ENCODE measurements at places on chromosomes 5 and 9. TPM values are rescaled to one million over a fixed set of nuclear protein-coding genes. Genes with fewer than 3 reads are reported as not detected.

- DNase-seq, result no peak
These were observed 1215.7 kb downstream of the MAT2B start for GRCh38 chr5:164721116-164721515.

DNA sequence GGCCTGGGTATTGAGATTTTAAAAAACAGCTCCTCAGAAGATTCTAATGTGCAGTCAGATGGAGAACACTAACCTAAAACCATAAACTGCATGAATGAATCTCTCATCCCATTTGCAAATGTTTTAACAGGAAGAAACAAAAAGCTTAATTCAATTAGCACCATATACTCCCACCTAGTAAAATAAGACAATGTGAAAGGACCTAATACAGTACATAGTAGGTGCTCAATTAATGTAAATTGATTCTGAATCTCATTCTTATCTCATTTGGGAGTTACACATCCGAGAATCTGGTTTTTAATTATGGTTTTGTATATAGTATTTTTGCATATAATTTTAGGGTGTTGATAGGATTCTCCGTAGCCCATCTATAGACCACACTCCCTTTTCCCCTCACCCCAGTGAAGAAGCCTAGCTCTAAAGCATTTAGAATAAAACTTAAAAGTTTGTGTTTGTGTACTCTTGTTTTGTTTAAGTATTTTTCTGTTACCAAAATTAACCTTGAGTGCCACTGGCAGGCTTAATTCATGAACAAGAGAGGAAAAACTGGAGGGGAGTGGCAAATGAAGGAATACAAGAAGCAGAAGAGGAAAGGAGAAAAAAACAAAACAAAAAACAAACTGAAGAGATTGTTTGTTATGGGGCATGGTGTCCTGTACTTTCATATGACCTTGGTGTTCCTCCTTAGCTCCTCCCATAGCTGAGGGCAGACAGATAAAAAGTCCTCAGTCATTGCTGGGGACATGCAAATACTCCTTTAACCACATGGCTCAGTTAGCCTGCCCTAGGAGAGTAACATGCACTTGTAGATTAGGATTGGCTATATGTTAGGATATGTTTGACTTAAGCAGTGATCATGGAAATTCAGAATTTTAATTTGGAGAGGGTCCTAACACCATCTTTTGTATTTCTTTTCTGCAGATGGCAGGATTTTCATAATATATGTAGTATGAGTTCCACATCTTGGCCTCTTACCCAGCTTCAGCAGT is 1.2 kb downstream of the RNF14 start:
- DNase-seq, result no peak

DNA sequence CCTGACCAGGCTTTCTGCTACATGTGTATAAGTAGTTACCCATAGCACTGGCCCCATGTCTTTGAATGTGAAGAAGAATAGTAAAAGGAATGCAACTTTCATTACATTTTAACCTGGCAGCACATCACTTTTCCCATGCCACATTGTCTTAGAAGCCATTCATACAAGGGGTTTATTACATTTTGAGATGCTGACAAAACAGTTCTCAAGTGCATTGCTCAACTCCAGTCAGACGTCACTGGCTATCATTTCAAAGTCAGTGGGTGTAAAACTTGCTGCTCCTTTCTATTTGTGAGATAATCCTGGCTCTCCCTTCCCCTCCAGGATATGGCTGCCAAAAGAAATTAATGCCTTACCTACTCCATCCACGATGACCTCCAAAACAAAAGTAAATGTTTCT is 97.0 kb upstream of the VCAN start:
- DNase-seq, result peak; percentile 67

DBN1 gene
- total RNA-seq, result 122 TPM

GRCh38 chr5:54186912-54187445 is 123.4 kb downstream of the ARL15 start:
- DNase-seq, result no peak

DNA sequence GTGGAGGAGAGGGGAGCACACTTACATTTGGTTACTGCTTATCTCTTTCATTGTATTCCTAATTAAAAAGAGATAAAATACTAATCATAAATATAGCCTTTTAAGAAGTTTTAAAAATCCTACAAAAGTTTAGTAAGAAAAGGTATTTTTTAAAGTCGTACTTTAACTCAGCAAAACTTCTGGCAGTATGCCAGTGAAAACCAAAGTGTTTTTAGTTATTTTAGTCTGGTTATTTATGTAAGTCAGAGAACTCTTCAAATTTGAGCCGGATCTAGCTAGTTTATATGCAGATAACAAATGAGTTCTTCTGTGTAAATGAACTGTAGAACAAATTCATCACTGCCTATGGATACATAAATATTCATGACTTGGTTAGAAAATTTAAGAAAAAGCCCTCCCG is 36.5 kb upstream of the ANKDD1B start:
- peak; percentile 18 for DNase-seq

SHLD3 gene
- 3.9 TPM for total RNA-seq

GRCh38 chr5:67425514-67425913 is 228.9 kb upstream of the CD180 start:
- DNase-seq, result peak; percentile 16

DNA sequence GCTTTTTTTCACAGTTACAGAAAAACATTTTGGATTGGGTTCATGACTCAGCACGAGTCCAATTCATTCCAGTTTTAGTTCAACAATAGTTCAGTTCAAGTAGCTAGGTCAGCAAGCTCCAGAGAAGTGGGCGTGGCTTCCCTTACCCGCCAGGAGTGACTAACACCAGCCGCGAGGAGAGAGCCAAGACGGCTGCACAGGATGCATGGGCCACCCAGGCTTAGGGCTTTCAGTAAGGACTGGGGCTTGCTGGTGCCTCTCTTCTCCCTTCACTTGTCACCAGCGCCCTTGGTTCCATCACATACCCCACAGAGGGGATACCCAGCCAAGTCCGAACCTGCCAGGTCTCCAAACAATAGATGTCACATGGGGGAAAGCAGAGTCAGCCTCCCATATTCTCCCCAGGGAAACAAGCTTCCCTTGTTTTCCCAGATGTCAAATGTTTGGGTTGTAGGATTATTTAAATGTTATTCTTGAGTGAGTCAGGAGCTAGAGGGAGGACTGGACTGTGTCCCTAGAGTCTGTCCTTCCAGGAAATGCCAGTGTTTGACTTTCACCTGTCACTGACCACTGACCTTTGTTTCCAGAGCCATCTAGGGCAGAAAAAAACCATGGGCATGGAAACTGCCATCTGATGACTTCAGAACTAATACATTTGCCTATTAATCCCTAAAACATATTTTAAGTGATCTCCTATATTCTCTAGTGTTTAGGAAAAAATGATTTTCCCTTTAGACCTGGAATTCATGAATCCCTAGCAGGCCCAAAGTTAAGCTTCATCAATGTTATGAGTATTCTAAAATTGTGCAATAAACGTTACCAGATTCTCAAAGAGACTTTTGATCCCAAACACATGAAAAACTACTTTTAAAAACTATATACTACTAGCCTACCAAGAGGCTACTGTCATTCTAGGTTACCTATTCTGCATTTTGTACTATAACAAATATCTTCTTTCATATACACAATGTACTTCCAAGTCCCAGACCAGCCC is 51.9 kb downstream of the NIPAL4 start:
- peak; percentile 98 for DNase-seq

DNA sequence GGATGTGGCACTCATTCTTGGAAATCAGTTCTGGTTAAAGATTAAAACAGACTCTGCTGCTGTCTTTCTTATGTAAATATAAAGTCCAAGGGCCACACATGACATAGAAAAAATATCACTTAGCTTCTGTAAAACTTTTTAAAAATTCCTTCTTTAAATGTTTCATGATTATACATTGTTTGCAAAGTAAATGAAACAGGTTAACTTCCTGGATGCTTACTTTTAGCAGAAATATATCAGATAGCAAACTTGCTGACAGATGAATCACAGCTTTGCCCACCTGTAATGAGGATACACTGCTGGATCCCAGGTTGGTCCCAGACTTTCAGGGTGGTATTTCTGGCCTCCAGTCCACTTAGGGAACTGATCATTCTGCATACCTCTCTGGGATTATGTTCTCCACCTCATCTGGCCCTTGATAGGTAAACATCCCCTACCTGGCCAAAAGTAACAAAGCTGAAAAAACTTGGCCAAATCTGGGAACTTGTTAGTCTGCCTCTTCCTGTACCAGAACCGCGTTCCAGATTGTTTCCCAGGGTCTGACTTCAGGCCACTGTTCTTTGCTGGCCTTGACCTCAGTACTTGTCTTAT is 340.5 kb downstream of the ADGRV1 start:
- no peak for DNase-seq

DNA sequence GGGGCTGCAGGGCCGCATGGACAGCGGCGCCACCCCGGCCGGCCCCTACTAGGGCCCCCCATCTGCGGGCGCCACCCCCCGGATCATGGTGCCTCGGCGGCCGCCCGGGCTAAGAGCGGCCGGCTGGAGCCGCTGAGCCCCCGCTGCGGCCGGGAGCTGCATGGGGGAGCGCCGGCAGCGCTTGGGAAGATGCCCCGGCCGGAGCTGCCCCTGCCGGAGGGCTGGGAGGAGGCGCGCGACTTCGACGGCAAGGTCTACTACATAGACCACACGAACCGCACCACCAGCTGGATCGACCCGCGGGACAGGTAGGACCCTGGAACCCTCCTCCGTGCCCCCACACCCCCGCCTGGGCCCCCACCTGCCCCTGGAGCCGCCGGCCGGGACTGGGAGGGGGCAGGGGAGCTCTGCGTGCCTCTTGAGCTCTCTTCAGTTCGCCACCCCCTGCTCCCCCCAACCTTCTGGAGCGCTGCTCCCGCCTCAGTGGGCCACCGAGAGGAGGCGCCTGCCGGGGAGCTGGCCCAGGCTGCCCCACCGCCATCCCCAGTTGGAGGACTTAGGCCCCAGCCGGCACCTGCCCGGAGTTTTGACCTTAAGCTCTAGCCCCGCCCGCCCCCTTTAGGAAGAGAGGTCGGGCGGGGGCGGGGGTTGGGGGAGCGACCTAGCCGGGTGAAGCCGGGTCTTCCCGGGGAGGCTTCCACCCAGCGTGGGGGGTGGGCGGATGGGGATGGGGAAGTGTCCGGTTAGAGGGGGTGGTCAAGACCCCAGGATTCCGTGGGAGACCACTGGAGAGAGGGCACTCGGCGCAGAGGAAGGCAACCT is 730 bp downstream of the WWC1 start:
- peak; percentile 43 for DNase-seq

DNA sequence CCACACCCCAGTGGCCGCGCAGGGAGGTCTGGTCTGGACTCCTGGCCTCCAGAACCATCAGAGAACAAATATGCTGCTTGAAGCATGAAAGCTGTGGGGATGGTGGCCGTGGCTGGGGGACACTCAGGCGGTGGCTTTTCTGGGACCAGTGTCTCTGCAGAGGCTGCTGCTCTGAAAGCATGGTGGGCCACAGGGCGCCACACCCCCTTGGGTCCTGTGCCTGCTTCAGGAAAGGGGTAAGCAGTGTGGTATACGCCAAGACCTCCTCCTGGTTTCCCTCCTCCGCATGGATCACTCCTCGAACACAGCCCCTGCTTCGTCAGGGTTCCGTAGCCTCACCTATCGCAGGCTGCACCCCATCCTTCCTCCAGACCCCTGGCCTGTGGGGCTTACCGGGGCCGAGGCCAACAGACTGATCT is 19.7 kb upstream of the TERT start:
- DNase-seq, result no peak

CCDC187 gene
- not detected for total RNA-seq

FOXD4L3 gene
- total RNA-seq, result not detected

ANKRD18A gene
- not detected for total RNA-seq

- no peak for DNase-seq
These were observed 34.6 kb downstream of the CPLANE1 start for GRCh38 chr5:37214550-37214949.

DNA sequence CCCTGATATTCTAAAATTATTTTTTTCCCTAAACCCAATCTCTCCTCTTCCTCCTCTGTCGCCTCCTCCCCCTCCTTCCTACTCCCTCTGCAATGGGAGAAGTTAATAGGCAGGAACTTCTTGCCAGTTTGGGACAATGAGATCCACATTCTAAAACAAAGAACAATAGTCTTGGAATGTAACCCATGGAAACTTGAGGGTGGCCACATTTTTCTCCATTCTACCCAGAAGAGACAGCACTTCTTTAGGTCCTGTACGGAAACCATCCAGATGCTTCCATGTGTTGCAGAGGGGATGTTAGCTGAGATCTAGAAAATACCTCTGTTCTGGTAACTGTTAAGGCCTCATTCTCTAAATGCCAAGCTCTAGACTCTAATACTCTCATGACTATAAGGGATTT is 10.0 kb downstream of the SPARC start:
- no peak for DNase-seq

QSOX2 gene
- 5.9 TPM for total RNA-seq

GRCh38 chr5:156526081-156526925 is 199.3 kb downstream of the SGCD start:
- peak; percentile 74 for DNase-seq

- no peak for DNase-seq
These were observed 577.5 kb upstream of the CLINT1 start for GRCh38 chr5:158436271-158437065.

GRCh38 chr5:136420168-136420898 is 55.0 kb upstream of the TRPC7 start:
- DNase-seq, result no peak

GRCh38 chr5:176501333-176501732 is 35.9 kb downstream of the RNF44 start:
- peak; percentile 92 for DNase-seq

COMMD10 gene
- 35.8 TPM for total RNA-seq

GRCh38 chr9:108834959-108835665 is 20.7 kb downstream of the ACTL7B start:
- DNase-seq, result no peak

- no peak for DNase-seq
These were observed 255.9 kb downstream of the SAXO1 start for GRCh38 chr9:18776836-18777820.

DNA sequence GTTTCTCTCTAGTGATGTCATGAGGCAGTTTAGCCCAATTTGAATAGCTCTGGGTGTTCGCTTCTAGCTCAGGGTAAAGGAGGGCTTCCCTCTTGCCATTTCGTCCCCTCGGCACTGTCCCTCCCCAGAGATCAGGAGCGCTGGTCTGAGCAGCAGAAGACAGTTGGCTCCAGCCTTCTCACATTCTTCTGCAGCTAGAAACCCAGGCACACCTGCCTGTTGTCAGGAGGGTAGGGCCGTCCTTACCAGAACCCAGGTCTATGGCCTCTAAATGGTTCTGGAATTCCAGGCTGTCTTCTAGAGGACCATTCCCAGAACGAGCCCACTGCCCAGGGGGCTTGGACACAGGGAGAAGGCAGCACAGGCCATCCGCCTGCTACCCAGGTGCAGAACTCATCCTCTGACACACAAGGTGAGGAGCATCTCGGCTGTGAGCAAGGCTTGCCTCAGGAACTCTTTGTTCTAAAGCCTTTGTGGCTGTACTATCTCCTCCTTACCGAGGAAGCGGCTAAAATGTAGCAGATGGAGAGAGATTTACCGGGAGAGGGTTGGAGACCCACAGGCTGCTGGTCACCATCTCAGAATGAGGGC is 255.6 kb upstream of the IRX2 start:
- no peak for DNase-seq

DNA sequence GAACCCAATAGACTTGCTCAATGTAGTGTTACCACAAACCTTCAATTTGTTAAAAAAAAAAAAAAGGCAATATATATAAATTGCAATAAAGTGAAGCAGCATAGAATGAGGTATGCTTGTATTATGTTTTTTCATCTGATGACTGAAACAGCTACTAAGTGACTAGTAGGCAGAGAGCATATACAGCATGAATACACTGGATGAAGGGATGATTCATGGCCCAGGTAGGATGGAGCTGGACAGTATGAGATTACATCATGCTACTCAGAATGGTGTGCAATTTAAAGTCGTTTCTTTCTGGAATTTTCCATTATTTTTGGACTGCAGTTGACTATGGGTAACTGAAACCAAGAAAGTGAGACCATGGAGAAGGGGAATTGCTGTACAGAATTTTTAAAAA is 161.2 kb downstream of the GNA14 start:
- no peak for DNase-seq

AFAP1L1 gene
- total RNA-seq, result 5.3 TPM

GRCh38 chr5:171893290-171893886 is 107.8 kb downstream of the SMIM23 start:
- DNase-seq, result peak; percentile 81
